ENCODE measurements at places on chromosomes 2 and 18. TPM values are rescaled to one million over a fixed set of nuclear protein-coding genes. Genes with fewer than 3 reads are reported as not detected.

Gene ONECUT2
- 0.78 TPM for total RNA-seq

Gene PRKAG3
- total RNA-seq: not detected

Gene MGAT5
- total RNA-seq: 70.3 TPM

Gene CRYGC
- total RNA-seq: not detected

Gene GCKR
- total RNA-seq: 0.16 TPM

Gene SPP2
- not detected for total RNA-seq

Gene LBX2
- not detected for total RNA-seq

Gene ALLC
- total RNA-seq: not detected

Gene EPAS1
- 6.1 TPM for total RNA-seq

Gene MLPH
- total RNA-seq: 0.94 TPM

Gene MAP2
- 681 TPM for total RNA-seq

Gene CCBE1
- total RNA-seq: 44.6 TPM

Gene R3HDM1
- 360 TPM for total RNA-seq

Gene SESTD1
- total RNA-seq: 82.2 TPM

Gene FZD7
- 7.0 TPM for total RNA-seq

Gene SP140
- 1.1 TPM for total RNA-seq

Gene TBR1
- total RNA-seq: 53.7 TPM

Gene NEU2
- total RNA-seq: not detected

Gene IL36RN
- not detected for total RNA-seq

Gene ST3GAL5
- 26.5 TPM for total RNA-seq

Gene HOXD13
- total RNA-seq: not detected

Gene RBM43
- total RNA-seq: 2.8 TPM

Gene MTCL1
- total RNA-seq: 24.6 TPM

Gene BCL11A
- 128 TPM for total RNA-seq

Gene ASAP2
- total RNA-seq: 31.0 TPM

Gene RAPGEF4
- total RNA-seq: 23.4 TPM

Gene STPG4
- total RNA-seq: 0.78 TPM

Gene KDM3A
- total RNA-seq: 31.4 TPM

Data from occipital lobe (tissue), 3 donors.